CMK (cell line): ENCODE measurements at places on chromosomes 11 and 22.

DNA sequence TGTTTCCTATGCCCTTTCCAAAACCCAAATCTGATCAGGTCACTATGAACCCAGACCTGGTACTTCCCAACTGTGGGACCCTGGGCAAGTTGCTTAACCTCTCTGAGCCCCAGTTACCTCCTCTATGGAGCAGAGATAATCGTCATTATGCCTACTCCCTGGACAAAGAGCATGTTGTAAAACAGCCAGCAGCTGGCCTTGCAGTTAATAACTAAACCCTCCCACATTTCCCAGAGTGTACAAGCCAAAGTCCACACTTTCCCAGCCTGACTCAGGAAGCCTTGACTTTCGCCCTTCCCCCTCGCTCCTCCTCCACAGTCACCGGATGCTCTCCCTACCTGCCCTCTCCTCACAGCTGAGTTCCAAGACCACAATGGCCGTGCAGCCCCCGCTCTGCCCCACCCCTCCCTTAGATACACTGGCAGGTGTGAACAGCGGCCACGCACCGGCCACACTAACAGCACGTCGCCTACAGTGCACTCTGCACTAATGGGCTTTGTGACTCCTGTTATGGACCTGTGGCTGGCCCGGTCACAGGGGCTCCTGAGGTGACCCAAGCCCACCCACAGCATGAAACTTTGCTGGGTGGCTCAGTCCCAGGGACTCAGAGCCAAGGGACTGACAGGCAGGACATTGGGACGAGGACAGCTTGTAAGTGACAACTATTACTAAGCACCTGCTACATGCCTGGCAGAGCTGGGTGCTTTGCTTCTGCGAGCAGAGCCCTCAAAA, 15.6 kb upstream of the MFNG start:
- DNase-seq: no peak

- DNase-seq: peak; percentile 88
Measured at GRCh38 chr11:71080239-71081097, 171.9 kb downstream of the SHANK2 start.

DNA sequence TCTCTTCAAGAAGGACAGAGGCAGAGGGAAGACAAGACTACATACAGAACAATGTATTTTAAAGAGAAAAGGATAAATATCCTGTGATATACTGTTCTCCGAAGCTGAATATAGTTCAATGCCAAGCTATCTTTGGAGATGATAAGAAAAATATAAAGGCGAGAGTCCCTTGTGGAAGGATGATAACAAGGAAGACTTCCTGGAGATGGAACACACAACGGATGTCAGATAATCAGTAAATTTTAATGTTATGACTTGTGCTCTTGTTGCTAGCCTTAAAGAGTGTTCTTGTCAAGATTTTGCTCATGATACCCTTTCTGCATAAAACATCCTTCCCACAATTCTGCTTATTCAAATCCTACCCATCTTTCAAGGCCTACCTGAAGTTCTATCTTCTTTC, 6.8 kb upstream of the CTR9 start:
- DNase-seq: no peak

GRCh38 chr22:20656902-20657836, 116.7 kb upstream of the SERPIND1 start:
- DNase-seq: no peak

DNA sequence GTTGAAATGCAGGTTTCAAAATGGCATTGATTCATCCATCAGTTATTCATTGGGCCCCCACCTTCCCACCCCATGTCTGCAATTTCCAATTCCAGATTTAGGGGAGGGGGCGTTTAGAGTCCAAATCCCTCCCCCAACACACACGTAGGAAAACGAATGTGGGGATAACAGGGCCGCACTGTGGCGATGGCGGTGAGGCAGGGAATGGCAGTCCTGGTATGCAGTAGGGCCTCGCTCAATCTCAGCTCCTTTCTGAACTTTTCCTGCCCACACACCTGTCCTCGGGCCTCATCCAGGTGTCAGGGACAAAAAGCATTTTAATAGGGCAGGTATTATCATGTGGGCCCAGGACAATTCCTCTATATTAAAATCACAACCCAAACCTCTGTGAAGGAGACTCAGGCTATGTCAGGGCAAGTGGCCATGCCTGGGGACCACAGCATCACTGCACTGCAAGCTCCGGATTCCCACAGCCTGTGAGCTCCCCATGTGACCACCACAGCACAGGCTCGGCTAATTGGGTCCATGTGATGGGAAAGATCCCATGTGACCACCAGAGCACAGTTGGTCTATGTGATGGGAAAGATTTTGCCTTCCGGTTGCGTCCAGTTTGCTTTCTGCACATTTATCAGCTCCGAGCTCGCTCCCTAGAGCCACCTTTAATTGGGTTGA, 44.5 kb downstream of the RTL6 start:
- no peak for DNase-seq

DNA sequence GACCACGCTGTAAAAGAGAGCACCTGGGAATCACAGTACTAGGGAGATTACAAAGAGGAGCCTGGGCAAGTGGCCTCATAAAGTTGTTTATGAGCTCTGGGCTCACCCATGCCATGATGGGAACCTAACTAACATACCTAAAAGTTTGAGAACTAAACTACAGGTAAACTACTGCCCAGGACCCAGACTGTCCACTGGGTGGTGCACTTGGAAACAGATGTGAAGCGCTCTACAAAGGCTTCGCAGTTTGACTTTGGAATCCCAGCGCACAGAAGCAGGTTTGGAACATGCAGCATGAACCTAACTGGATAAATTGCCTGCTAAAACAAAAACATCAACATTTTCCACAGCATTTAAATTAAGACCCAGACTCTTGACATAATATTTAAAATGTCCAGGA, 418.6 kb downstream of the FAM181B start:
- no peak for DNase-seq

- DNase-seq: no peak
Measured at GRCh38 chr11:31711137-31711536, 100.0 kb downstream of the PAX6 start.

GRCh38 chr11:66950112-66950535, 8.1 kb downstream of the PC start:
- no peak for DNase-seq

DNA sequence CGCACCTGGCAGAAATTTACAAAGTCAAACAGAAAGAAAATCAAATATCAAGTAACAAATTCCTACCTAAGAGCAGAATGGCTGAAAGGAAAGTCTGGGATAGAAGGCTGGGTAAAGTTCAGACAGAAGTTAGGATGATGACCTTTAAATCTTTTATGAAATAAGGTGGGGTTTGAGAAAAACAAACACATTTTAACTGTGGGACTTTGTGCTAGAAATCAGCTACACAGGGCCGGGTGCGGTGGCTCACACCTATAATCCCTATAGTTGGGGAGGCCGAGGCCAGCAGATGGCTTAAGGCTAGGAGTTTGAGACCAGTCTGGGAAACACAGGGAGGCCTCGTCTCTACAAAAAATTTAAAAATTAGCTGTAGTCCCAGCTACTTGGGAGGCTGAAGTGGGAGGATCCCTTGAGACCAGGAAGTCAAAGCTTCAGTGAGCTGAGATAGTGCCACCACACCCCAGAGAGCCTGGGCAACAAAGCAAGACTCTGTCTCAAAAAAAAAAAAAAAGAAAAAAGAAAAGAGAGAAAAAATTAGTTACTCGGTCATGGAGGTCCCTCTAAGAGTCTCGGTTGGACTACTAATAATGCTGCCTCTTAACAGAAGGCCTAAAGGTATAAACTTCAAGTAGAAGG, 119.7 kb upstream of the BID start:
- DNase-seq: peak; percentile 15

DNA sequence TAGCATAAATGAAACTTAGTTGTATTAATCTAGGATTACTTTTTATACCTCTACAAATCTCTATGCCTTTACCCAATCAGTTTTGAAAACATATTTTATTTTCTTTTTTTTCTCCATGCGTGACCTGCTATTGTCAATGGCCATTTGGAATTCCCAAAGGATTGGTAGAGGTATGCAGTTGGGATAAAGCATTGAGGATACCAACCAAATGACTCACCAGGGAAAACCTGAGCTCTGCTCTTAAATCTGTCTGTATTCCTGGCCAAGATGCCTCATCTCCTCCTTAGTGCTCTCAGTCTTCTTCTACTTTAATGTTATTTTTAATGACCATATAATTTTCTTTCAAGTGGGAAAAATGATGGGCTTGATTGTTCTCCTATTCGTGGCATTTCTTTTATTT, 61.9 kb downstream of the EHF start:
- DNase-seq: no peak

DNA sequence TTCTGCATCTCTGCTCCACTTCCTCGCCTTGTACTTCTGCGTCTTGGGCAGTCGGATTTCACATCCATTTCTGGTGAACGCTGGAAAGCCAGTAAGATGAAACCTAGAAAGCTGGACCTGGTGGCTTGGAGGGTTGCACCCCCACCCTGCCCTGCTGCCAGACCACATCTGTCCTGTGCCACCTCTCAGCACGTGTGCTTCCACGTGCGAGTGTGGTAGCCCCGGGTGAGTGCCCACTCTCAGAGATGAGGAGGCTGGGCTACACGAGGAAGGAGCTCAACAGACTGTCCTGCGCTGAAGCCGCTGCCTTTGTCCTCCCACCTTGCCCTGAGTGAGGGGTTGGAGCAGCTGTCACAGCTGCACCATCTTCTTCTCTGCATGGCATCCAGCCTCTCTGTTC, 77.5 kb downstream of the NTM start:
- no peak for DNase-seq

GRCh38 chr11:134372536-134372935, 39.5 kb downstream of the B3GAT1 start:
- DNase-seq: no peak

- DNase-seq: no peak
Measured at GRCh38 chr11:14384338-14384737, 25.4 kb upstream of the RRAS2 start.

DNA sequence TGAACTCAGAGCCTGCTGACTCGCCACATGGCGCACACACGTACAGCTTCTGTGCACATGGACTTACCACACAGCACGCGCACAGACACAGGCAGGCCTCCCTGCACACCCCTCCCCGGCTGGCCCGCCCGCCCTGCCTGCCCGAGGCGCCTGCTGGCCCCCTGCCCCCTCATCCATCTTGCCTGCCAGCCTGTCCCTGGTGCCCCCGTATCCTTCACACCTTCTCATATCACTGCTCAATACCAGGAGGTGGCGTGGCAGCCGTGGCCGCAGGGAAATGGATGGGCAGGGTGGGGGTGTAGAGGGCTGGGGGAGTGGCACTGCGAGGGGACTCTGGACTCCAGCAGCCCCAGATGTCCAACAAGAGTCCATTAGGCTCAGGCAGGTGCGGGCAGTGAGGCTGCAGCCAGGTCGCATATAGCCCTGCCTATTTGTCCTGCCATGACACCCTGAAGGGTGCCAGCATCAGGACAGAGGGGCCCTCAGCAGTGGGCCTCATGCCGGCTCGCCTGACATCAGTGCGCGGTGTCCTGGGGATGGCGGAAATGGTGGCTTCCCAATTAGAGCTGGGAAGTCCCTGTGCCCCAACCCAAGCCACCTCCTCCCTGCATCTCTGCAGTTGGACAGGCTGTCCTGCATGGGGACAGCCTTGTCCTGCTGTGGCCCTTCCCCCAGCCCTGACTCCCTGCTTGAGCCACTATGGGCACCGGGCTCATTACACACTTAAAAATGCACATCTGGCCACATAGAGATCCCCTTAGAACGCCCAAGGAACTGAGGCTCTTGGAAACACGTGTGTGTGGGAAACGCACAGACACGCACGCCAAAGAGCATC, 2.0 kb upstream of the TBX10 start:
- DNase-seq: no peak

DNA sequence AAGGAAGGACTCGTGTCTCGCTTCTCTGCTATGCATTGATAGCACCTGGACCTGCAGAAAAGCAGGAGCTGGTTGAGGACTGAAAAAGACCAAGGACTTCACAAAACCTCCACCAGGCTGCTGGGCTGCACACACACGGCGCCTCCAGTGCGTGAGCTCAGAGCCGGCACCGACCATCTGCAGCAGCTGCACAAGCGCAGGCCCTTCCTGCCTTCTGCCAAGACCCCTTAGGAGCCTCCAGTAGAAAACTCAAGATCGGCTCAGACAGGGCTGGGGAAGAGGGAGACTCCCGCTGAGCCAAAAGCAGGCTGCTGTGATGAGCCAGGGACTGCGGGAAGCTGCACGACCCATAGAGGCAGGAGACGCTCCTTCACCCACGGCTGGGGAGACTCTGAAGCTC, 70.9 kb downstream of the PHF21B start:
- DNase-seq: no peak

DNA sequence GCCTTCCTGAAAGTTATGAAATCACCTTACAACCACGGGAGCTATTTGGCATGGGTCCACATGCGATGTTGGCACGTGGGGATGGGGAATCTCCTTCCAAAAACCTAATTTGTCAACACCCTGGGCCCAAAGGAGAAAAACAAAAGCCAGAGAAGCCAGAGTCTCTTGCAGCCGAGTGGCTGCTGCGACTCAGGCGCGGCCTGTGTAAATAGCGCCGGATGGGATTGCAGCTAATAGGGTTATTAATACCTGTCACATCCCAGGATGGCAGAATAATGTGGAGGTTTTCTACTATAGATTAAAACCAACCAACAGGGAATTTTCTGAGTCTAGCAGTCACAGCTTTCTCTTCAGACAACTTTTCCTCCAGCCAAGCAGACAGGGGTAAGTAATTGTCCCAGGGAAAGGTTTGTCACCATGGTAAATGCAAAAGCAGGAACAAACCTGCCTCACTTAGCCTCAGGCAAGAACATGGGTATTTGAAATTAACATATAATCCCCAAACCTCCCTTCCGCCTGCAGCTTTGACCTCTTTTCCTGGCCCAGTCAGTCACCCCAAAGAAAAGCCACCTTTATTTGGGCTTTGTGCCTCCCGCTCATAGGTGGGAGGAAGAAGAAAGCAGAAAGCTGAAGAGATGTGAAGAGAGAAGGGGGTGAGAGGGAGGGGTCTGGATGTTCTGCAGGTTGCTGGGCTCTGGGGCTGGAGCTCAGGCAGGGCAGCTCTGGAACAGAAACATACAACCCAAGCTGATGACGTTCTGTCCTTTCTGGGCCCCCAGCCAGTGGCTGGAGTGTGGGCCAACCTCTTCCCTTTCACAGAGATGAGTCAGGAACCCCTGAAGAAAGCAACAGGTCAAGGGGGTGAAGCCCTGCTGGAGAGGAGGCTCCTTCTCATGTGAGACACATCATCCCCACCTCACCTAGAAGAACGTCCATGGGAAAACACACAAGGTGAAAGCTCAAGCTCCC, 376.5 kb downstream of the NXPE2 start:
- no peak for DNase-seq

- no peak for DNase-seq
Measured at GRCh38 chr11:1729692-1730011, 20.7 kb downstream of the IFITM10 start.
